IMR-90 (cell line): ENCODE measurements at places on chromosomes 5 and 9.

- no peak for DNase-seq
Observed at GRCh38 chr5:125584140-125584520, 837.7 kb upstream of the ZNF608 start.

GRCh38 chr9:38089387-38090165 is 20.5 kb upstream of the SHB start:
- no peak for DNase-seq

DNA sequence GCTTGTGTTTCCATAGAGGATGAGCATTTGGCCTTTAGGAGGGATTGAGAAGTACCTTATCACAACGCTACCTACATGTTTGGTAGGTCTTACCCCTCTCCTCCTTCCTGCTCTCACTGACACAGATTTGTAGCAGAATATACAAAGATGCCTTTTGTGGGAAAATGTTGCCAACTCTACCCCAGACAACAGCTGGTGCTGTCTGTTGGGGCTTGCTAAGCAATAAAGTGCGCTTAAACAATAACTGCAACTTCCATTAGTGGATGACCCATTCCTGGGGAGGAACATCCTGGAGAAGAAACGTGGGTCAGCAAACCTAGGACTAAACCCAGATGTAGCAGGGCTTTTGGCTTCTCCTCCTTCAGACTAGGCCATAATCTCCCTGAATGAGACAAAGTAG is 174.3 kb downstream of the EFNA5 start:
- DNase-seq = no peak

- no peak for DNase-seq
Observed at GRCh38 chr9:714675-715074, 126.8 kb upstream of the DMRT1 start.

DNA sequence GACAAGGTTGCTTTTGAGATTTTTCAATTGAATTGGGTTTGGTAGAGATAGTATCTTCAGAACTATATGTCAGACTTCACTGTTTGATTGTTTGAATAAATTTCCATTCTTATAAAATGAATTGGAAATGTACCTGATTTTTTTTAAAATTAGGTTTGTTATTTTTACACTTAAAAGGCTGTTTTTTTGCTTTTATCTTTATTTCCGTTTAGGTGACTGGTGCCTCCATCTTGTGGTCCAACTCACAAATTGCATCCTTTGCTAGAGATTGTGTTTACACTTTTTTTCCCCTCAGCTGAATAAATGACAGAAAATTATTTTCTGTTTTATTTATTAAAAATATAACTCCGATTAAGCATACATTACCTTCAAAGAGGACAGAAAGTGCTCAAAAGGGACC is 15.6 kb downstream of the NDUFAF2 start:
- DNase-seq = peak; percentile 46

GRCh38 chr5:84393969-84394368 is 9.3 kb upstream of the EDIL3 start:
- peak; percentile 88 for DNase-seq

DNA sequence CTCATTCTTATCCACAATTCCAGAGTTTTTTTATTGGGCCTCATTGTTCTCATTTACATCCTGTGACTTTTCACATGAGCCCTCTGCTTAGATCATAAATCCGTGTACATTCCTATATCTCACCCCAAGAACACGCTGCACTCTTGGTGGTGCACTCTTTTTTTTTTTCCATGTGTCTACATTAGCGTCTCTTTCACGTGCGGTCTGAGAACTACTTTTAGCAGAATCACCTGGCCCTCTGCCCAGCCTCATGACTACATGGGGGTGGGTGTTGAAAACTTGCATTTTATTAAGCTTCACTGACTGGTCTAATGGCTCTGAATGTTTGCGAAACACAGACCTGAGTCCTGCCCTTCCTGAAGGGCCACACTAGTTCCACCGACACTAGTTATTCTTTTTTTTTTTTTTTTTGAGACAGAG is 18.6 kb downstream of the C9orf57 start:
- peak; percentile 76 for DNase-seq
